Stimulated activated CD4-positive, alpha-beta T cell treated with anti-CD3 and anti-CD28 coated beads, Interleukin-12 subunit alpha, Interleukin-12 subunit beta, amount 100 ng/mL, for 24 hours (primary cell): ENCODE measurements at places on chromosomes 11 and 22.
A peak's percentile ranks its signal among the peaks of the same experiment; 100 is the strongest.

- DNase-seq = no peak
Measured at GRCh38 chr11:70082829-70083228, 4.7 kb downstream of the ANO1 start.

DNA sequence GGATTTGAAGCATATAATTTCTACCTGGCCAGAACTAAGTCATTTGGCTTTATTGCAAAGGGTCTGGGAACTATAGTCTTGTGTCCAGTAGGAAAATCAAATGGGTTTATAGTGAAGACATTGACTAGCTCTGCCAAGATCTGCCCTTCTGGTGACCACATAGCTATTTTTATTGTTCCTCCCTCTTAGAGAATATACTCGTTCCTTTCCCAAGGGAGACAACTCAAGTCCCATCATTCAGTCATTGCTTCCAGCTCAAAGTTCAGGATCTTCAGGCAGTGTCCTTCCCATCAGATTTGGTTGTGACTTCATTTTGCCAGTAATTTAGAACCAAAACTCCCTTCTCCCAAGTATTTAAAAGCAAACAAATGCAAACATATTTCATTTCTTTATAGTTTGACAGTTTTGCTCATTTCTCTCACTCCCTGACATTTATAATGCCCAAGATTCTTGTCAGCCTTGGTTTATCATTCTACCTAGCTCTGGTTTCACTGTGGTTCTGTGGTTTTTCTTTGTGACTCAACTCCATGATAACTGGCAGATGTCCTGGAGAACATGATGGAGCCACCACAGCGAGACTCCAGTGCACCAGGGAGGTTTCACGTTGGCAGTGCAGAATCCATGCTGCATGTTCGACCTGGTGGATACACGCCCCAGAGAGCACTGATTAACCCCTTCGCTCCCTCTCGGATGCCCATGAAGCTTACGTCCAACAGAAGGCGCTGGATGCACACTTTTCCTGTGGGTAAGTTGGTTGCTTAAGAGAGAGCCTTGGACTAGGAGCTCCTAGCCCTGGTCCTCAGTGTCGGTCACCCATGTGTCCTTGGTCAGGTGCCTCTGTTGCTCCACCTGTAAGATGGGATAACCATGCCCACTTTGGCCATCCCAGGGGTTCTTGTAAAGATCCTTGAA lies 64.9 kb downstream of the DEPDC5 start:
- DNase-seq = peak; percentile 22

DNA sequence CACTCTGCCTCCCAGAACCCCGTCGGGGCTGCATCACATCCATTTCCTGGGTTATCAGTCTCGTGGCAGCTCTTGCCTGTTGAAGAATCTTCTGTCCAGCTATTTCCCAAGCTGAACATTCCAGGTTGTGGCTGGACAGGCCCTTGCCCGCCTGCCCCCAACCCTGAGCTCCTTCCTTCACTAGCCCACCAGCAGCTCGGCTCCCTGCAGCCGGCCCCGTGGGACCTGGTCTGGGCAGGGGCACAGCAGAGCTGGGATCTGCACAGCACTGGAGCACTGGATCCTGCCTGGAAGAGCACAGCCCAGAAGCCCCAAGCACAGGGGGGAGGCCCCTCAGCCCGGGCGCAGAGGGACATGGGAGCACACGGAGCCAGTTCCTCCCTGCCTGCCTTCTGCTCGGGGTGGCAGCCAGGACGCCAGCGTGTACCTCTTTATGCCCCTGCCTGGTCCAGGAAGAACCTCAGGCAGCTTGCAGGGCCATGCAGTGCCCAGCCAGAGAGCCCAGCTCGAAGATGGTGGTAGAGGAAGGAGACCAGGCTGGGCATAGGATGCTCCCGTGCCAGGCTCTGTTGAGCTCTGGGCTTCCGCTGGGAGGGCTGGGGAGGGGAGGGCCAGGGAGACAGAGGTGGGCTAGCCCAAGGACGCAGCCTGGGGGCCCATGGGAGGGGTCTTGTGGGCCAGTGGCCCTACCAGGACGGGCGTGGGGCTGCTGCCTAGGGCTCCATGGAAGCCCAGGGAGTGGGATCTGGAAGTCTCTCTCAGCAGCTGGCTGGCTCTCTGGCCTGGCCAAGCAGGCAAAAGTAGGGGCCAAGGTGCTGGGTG lies 16.6 kb upstream of the GNB1L start:
- no peak for DNase-seq

- DNase-seq = no peak
Measured at GRCh38 chr11:10808235-10808552, 532 bp downstream of the EIF4G2 start.

DNA sequence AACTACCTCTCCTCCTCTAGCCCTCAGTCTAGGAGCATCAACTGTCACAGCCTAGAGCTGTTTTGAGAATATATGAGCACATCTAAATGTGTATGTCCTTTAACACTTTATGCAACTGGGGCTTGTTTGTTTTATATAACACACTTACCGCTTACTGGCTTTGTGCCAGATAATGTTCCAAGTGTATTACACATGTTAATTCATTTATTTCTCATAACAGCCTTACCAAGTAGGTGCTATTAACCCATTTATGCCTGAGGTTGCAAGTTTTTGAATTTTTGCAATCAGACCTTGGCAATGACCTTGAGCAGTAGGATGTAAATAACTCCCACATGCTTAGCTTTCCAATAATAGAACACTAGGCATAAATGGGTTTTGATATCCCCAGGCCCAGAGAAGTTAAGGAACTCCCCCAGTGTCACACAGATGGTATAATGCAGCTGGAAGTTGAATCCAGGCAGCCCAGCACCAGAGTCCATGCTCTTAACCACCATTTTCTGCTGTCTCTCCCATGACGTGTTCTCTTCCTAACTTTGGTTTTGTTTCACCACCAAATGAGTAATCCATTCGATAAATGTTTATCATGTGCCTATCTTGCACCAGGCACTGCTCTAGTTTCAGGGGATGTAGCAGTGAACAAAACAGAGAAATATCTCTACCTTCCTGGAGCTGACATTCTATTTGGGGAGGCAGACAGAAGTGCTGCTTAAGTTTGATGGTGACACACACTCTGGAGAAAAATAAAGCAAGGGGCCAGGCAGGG lies 23.1 kb downstream of the PRDM11 start:
- DNase-seq = no peak

DNA sequence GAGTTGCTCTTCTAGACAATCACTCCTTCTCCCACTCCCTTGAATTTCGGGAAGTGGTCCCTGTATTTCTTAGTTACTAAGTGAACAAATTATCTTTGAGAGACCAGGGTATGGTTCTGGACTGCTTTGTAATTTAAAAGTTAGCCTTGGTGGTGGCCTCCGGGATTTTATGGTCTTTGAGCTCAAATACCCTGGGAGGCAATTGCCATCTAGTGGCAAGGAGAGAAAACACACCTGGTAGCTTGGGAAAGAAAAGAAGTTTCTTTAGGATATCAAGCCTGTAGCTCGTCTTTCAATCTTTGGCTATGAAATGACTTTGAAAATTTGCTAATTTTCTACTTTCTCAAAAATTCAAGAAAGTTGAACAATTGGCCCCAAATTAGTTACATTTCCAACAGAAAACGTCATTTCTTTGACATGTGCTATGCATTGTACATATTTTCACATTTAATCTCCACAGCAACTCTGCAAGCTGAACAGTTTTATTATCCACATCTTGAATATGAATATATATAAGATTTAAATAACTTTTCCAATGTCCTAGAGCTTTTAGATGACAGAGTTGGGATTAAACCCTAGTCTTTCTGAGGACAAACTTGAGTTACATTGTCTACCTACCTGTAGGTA lies 39.1 kb downstream of the MMP27 start:
- no peak for DNase-seq

GRCh38 chr22:28873183-28873963 lies 10.0 kb upstream of the ZNRF3 start:
- no peak for DNase-seq

DNA sequence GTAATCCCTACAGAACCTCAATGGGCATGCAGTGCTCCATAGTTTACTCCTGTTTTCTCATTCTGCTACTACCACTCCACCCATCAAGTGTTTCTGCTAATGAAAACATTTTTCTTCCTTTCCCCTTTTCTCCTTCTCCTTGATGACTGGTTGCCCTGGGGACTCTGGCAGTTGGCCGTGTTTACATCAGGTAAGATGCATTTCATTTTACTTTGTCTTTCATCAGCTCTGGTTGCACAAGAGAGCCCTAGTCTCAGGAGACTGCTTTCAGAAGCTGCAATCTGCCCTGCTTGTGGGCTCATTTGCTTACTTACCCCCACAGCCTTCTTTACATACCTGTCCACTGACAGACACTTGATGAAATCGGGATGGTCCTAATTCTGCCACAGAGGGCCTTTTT lies 19.6 kb upstream of the LIMK2 start:
- DNase-seq = no peak

GRCh38 chr11:125374398-125374797 lies 121.7 kb downstream of the FEZ1 start:
- DNase-seq = no peak

GRCh38 chr11:66337103-66337899 lies 1.1 kb upstream of the RIN1 start:
- no peak for DNase-seq

- DNase-seq = no peak
Measured at GRCh38 chr22:42299586-42300258, 29.3 kb upstream of the TCF20 start.

- DNase-seq = no peak
Measured at GRCh38 chr11:86704710-86705109, 32.3 kb upstream of the ME3 start.

DNA sequence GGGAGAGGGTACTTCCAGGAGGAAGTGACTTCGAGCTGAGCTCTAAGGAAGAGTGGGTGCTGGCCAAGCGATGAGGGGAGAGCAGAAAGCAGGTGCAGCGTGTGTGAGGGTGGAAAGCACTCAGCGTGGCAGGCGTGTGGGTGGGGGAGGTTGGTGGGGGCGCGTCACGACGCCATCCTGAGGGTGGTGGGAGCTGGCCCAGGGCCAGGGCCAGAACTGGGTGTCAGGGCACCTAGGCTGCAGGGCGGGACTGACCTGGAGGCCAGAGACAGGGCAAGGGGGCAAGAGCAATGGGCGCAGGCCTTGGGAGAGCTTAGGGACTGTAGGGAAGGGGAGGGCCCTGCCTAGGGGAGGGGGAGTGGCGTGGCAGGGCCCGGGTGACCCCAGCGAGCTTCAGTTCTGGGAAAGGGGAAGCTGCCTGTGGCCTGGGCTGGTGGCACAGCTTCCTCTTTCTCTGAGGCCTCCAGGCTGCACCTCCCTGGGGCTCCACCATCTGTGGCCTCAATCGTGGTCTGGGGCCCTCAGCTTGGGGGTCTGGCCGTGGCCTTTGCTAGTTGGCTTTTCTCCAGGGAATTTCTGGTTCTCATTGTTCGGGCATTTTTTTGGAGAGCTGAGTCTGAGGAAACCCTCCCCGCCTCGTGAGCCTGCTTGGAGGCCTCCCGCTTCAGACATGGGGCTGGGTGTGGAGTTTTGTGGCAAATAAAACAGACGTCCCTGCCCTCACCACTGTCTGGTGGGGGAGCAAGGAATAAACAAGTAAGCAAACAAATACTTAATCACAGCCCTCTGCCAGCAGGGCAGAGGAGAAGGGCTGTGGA lies 8.9 kb downstream of the RELT start:
- no peak for DNase-seq

GRCh38 chr11:93545566-93545965 lies 2.4 kb upstream of the SMCO4 start:
- no peak for DNase-seq

- no peak for DNase-seq
Measured at GRCh38 chr11:79794484-79795393, 353.9 kb upstream of the TENM4 start.

- no peak for DNase-seq
Measured at GRCh38 chr11:118206391-118207031, 18.3 kb downstream of the JAML start.

DNA sequence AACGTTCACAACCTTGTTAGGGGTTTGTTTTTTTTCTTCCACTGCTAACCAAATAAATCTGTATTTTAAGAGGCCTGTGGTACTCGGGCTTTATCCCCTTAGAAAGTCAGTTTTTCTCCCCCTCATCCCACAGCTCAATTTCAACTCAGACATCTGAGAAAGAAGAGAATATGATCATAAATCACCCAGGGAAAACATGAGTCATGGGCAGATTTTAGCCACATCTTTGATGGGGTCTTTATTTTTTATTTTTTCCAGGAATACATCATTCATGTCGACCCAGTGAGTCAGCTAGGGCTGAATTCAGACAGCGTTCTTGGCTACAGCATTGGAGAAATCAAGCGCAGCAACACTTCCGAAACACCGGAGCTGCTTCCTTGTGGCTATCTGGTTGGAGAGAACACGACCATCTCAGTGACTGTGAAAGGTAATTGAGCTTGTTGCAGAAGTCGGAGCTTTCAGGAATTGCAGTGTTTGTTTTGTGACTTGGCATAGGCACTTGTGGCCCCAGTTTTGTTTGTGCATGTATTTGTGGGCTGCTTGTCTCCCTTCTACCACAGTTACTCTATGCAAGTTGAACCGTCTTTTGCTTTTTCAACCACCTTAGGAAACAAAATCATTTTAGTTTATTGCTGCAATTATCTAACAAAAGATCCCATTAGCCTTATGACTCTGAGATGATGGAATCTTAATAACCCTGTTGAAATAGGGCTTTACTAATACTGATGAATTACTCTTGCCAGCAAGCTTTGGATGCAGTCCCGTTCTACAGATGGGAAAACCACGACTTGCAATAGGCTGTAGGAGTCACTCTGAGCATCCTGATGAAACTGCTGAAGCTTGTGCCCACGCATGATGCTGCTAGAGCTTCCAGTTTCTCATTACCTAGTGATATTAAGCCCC lies 62.7 kb downstream of the DBX1 start:
- DNase-seq = no peak

DNA sequence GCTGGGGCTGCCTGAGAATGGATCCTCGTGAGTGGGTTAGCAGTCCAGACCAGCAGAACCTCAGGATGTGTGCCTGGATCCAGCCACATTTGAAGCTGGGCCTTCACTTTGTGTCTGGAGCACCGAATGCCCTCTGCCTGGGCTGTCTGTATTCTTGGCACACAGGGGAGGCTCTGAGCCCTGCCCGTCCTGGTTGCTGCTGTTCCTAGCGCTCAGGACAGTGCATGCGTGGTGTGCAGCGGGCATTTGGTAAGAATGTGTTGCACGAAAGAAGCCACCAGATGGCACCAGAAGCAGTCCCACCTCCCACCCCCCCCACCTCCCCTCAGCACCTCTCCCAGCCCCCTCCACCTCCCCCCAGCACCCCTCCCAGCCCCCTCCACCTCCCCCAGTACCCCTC lies 4.1 kb upstream of the MAPK11 start:
- DNase-seq = no peak

DNA sequence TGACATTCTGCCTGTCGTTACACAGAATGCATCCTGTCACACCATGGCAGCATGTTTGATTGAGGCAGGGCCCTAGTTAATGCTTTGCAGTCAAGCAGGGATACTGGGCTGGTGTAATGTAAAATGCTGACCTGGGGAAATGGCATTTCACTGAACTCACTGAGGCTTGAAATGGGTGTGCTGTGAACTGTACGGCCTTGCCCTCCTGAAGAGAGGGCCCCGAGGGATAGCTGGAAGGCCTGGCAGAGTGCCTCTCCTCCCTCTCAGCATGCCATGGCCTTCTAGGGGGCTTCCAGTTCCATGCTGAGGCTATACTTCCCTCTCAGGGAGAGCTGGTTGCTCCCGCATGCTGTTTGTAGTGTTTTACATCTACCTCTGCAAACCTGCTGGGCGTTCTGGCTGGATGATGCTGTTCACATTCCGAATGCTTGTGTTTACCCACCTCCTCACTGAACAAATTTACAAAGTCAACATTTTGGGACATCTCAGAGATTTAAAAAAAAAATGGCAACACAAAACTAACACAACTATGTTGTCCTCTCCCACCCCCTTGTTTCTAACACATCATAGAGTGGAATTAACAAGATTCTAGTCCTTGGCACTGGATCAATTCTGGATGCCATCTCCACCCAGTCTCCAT lies 416.7 kb upstream of the CADM1 start:
- no peak for DNase-seq
